Fibroblast of skin of abdomen (primary cell): ENCODE measurements at places on chromosomes 3 and 15.
A peak's percentile ranks its signal among the peaks of the same experiment; 100 is the strongest.

DNA sequence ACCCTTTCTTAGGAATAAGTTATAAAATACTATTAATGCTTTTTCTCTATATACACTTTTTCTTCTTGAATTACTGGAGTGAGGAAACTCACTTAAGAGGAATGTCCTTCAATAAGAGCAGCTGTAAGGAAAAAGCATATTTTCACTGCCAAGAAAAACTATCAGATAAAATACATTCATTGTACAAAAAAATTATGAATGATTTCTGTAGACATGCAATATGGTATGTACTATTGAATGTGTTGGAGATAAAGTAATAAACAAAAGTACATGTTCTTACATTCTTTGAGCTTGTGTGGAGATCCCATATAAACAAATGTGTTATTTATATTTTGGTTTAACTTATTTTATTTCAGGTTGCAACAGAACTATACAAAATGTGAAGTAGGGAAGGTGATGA lies 241.0 kb upstream of the ZNF717 start:
- no peak for DNase-seq

GRCh38 chr3:72593881-72594397 lies 254.3 kb downstream of the SHQ1 start:
- peak; percentile 60 for DNase-seq

- DNase-seq = no peak
Observed at GRCh38 chr3:97278506-97278905, 464.1 kb downstream of the EPHA6 start.

- peak; percentile 86 for DNase-seq
Observed at GRCh38 chr3:127011270-127011992, 28.5 kb downstream of the PLXNA1 start.

DNA sequence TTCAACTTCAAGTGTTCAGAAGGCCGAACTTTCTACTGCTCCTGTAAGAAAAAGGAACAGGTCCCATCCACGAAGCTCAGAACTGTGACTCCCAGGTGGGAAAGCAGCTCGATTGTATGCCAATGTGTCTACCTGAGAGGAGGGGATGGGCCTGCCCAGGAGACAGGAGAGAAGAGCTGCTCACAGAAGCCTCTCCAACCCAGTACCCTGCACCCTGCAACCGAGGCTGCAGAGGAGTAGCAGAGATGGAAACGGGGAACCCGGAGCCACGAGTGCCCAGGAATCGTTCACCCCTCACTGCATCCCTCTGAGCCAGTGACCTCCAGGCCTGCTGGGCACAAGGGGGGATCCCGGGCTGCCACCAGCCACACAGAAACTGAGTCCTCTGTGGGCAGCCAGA lies 86.5 kb upstream of the PRR23E start:
- no peak for DNase-seq

DNA sequence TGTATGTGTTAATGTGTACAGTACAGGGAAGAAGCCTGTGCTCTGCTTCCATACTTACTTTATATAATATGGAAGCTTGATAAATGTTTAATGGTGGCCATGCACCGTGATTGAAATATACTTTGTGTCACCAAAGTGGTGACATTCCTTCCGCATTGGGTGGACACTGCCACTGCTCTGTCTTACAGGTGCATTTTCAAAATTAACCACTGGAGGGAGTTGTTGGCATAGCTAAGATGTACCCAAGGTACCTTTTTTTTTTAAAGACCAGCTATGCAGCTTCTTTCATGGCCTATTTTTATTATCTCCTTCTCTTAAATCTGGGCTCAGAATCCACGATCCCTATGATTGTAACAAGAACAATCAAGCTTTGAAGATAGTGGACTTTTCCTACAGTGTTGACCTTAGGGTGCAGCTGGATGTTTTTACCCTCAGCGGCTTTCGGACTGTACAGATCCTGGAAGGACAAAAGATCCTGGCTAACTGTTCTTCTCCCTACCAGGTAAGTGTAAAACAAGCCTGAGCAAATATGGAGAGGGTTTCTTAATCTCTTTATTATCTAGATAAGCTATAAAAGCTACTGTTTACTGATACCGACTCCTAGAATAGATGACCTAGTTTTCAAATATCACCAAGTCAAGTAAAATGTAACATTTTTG lies 21.6 kb upstream of the PAK6 start:
- DNase-seq = peak; percentile 59

- DNase-seq = no peak
Observed at GRCh38 chr3:156620901-156621300, 53.5 kb upstream of the TIPARP start.

DNA sequence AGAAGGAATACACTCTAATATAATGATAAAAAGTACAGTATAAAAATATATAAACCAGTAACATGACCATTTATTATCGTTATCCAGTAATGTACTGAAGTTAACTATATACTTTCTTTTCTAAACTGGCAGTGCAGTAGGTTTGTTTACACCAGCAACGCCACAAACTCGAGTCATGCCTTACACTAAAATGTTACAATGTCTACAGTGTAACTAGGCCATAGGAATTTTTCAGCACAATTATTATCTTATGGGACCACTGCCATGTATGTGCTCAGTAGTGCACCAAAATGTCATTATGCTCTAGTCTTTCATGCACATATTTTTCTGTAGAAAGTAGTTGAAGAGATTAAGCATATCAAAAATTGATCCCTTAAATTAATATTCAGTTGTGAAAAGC lies 609.8 kb upstream of the BCHE start:
- DNase-seq = peak; percentile 53

GRCh38 chr15:68734352-68734751 lies 86.3 kb downstream of the ANP32A start:
- DNase-seq = no peak

DNA sequence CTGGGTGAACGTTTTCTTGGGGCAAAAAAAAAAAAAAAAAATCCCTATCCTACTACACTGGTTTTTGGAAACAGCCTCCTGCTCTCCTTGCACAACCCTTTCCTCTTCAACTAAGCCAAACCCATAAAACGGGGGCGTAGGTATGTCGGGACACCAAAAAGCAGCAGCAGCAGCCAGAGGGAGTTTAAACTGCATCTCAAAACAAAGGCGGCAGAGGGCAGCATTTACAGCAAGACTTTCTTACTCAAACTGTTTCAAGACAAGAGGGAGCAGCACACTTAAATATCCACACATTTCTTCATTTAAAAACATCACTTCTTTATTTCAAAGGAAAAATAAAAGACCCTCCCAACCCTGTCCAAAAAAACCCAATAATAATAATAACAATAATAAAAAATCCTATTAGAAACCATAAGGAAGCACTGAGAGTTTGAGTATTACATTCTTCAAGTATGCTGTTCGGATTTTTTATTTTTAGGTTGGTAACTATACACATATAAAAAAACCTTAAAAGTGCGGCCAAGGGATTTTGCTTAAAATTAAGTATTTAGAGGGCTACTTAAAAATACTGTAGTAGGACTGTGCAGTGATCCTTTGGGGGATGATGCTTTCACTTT lies 43.9 kb upstream of the PLXND1 start:
- DNase-seq = peak; percentile 75

- no peak for DNase-seq
Observed at GRCh38 chr3:26104851-26105251, 315.0 kb downstream of the OXSM start.

- no peak for DNase-seq
Observed at GRCh38 chr3:194608981-194609380, 24.2 kb downstream of the TMEM44 start.

DNA sequence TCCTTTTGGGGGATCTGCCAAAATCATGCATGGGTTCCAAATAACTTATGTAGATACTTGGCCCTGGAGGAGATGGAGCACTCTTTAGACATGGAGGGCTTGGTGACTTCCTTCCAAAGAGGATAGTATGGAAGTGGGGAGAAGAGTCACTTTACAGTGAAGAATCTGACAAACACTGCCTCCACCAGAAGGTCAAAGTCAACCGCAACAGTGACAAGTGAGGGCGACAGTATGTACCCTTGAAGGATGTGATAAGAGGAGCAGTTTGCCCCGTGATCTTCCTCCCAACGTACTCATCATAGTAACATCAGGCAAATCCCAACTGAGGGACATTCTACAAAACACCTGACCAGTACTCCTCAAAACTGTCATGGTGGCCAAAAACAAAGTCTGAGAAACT lies 62.0 kb downstream of the LMCD1 start:
- DNase-seq = no peak

DNA sequence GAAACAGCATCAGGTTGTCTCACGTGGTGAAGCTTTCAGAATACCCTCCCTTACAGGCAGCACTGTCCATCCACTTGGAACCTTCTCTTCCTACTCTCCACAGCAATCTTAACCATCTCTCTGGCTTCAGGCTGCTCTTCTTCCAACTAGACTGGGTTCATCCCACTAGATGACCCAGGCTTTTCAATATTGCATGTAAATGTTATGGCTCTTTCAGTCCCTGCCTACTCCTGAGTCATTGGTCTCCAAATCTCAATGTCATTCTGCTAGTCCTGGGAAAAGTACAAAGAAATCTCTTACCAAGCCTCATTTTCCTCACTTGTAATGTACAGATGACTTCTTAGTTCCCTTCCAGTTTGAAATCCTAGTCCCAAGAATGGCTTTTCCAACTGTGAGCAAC lies 109.7 kb upstream of the CTNNB1 start:
- no peak for DNase-seq

DNA sequence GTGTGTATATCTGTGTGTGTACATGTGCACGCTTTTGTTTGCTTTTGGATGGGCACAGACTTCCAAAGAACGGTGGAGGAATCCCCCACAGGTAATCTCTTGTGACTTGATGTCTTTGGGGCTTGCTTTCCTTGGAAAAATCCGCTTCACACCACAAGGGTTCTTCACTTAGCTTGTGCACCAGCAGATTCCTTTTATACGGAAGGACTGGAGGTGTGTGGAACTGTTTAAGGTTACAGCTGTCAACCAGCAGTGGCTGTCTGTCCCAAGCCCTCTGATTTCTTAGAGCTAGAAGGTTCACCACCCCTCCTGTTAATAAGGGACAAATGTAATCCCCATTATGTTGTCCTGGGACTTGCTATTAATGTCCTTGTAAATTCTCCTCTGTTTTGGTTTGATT lies 193.5 kb downstream of the ITPR1 start:
- DNase-seq = no peak

DNA sequence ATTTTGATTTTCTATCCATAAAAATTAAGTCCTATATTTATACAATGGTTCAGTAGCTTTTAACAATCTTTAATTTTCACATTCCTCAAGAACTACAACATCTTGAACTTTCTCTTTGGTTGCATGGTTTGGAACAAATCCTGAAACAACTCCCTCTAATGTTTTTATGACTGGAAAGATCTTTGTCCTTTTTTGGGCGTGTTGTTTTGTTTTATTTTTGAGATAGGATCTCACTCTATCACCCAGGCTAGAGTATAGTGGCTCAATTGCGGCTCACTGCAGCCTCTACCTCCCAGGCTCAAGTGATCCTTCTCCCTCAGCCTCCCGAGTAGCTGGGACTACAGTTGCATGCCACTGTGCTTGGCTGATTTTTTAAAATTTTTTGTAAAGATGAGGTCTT lies 4.0 kb downstream of the STX19 start:
- peak; percentile 38 for DNase-seq

- DNase-seq = no peak
Observed at GRCh38 chr15:55245059-55245458, 44.6 kb downstream of the RAB27A start.

DNA sequence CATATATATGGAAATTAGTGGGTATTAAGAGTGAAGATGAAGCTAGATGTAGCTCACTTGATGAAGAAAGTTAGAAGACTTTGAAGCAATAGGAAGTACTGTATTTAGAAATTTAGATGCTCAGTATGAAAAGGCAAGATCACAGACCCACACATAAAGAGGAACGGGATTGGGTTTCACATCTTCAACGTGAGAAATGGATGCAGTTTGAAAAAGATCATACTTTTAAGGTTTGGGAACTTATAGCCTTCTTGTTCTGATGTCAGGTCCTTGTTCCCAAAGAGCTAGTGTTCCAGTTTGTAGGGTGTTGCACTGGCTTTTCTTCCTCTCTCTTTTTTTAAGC lies 16.7 kb downstream of the AP3S2 start:
- no peak for DNase-seq

GRCh38 chr15:60338810-60339209 lies 59.0 kb downstream of the ANXA2 start:
- no peak for DNase-seq

- no peak for DNase-seq
Observed at GRCh38 chr15:57122080-57122840, 203.8 kb downstream of the TCF12 start.

DNA sequence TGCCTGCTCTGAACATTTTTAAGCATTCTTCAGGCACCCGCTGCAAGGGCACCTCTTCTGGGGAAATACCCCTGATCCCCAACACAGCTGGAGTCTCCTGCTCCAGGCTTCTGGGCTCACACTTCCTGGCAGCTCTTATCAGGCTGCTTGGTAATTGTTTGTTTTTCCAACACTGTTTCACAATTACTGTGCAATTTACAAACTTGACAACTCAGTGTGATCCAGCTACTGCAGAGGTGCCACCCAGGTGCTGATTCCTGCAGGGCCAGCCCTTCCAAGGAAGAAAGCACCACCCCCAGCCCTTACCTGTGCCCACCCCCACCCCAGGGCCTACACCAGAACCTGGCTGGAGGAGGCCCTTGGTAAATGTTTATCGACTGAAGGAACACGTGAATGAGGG lies 66.5 kb downstream of the MAGEF1 start:
- DNase-seq = no peak

- DNase-seq = peak; percentile 96
Observed at GRCh38 chr3:70824773-70825172, 512.3 kb upstream of the MDFIC2 start.

DNA sequence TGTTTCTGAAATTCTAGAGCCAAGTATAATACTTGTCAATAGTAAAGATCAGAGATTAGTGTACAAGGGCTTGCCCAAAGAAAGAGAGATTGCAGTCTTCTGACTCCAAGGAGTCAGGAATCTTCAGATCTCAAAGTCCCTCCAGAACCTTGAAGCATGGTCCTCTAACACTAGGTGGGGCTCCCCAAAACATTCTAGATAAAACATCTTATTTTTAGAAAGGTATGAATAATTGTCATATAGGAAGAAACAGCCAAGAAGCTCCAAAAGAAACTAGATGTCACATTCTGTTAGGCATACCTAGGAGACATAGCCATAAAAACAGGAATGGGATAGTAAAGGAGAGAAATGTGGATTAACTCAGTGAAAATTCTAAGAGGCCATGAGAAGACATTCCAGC lies 10.7 kb downstream of the MUC13 start:
- peak; percentile 11 for DNase-seq

DNA sequence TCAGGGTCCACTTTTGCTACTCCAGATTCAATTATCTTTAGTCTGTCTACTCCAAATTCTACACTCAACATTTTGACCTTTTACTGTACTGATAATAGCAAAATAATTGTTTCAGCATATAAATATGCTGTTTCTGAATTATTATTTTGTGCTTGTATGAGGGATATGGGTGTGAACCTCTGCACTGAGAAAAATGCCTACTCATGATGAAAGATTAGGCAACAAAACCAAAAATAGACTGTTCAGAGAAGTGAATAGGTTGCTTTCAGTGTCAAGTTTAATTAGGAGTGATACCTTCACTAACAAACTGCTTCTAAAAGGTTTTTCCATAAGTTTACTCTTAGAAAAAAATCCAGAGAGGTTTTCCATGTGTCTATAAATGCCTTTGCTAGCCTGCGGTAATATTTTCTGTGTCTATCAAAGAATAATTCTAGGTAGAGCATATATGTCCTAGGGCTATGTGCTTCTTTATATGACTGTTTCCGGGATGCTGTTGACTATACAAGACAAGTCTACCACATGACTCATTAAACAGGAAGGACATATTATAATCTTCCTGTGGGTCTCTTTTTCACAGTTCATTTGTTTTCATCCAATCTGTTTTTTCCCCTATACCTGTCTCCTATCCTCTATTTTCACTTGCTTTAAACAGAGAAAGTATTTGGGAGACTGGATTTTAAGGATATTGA lies 218.5 kb upstream of the TTC14 start:
- no peak for DNase-seq

- DNase-seq = peak; percentile 24
Observed at GRCh38 chr15:47473832-47474231, 243.5 kb upstream of the SEMA6D start.
